ENCODE measurements at places on chromosomes 6 and 20.

DNA sequence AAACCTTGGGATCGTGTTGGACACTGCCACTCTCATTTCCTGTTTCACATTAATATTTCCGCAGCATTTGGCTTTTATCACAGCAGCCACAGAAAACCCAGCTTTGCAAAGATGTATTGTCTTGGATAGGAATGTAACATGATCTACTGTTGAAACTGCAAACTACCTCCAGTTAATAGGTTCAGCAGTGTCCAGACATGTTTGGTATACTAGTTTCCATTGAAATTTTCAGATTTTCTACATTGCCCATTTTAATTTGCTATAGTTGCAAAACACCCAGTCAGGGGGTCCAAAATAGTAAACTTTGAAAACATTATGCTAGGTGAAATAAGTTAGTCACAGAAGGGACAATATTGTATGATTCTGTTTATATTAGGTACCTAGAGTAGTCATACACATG is 3.3 kb downstream of the ANKRD6 start:
- DNase-seq = peak; percentile 22

DNA sequence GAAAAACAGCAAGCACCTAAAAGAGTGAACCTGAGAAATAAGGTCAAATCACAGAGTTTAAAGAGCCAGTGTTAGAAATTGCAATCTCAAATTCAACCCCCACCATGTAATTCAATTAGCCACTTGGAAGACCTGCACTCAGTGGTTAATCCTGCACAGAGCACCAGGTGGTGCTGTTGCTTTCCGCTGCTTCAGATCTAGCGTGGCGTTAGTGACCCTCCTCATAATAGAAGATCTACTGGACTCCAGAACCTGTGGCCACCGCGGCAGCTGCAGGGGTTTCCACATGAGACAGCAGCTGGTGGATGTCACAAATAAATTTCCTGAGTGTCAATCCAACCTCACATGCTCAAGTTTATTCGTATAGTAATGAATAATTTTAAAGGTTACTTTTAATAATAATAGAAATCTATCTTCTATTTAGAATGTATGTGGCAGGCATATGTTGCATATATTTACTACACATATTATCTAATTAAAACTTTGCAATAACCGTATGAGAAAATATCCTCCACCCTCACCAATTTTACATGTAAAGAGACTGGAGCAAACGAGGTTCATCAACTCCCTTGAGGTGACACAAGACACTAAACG is 84.4 kb downstream of the SYNE1 start:
- peak; percentile 42 for DNase-seq

GRCh38 chr6:148304976-148305375 is 37.7 kb upstream of the SASH1 start:
- no peak for DNase-seq

GRCh38 chr6:52317841-52318581 is 33.5 kb upstream of the MCM3 start:
- DNase-seq = no peak

GRCh38 chr20:31669876-31670275 is 32.2 kb downstream of the COX4I2 start:
- no peak for DNase-seq

GRCh38 chr20:62205618-62206387 is 14.3 kb downstream of the HRH3 start:
- DNase-seq = no peak

Data from HFF-Myc (cell line).